Activated CD4-positive, alpha-beta T cell treated with anti-CD3 and anti-CD28 coated beads for 36 hours (primary cell): ENCODE measurements at places on chromosomes 4 and X. TPM values are rescaled to one million over a fixed set of nuclear protein-coding genes. Genes with fewer than 3 reads are reported as not detected.

GRCh38 chr4:154738426-154738825, 5.4 kb upstream of the LRAT start:
- DNase-seq: no peak

DNA sequence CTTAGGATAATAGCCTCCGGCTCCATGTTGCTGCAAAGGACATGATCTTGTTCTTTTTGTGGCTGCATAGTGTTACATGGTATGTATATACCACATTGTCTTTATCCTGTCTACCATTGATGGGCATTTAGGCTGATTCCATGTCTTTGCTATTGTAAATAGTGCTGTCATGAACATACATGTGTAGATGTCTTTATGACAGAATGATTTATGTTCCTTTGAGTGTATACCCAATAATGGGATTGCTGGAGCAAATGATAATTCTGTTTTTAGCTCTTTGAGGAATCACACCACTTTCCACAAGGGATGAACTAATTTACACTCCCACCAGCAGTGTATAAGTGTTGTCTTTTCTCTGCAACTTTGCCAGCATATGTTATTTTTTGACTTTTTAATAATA, 4.6 kb downstream of the RAB33B start:
- no peak for DNase-seq

- DNase-seq: no peak
Observed at GRCh38 chr4:95050980-95051701, 293.4 kb downstream of the BMPR1B start.

PABPC1L2A gene
- not detected for total RNA-seq

NPFFR2 gene
- total RNA-seq: not detected

PTTG2 gene
- not detected for total RNA-seq

NAP1L3 gene
- total RNA-seq: 2.2 TPM

CLDN22 gene
- not detected for total RNA-seq

GATA1 gene
- total RNA-seq: not detected

XK gene
- total RNA-seq: not detected

GRCh38 chr4:5887361-5888221, 5.3 kb downstream of the CRMP1 start:
- DNase-seq: no peak

DNA sequence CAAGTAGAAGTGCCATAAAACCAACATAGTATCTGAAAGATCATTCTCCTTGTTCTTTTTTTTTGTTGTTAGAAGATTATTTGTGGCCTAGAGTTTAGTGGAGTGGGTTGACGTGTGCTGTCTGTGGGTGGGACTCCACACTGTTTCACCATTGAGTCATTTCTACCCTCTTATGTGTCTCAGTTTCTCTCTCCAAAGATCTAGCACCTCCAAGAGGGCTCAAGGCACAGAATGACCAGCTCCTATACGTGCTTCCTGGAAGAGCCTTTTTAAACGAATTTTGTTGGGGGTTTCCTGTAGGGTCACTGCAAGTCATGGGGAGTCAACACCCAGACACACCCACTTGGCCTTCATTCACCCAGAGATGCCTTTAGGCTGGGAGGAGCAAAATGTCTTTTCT, 150.1 kb downstream of the KLF8 start:
- DNase-seq: peak; percentile 29

DNA sequence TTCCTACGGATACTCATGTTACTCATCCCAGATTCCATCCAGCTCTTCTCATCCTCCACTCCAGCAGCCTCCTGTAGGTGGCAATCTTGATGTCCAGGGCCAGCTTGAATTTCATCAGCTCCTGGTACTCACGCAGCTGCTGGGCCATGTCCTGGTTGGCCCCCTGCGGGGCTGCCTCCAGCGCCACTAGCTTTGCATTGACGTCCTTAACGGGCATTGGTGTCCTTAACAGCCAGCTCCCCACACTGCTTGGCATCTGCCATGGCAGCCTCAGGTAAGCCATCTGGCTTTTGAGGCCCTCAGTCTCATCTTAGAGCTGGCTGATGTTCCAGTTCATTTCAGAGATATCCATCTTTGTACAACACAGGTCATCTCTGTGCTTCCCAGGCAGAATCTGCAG, 223.7 kb downstream of the FGF13 start:
- DNase-seq: no peak

GRCh38 chrX:39726771-39727170, 371.0 kb downstream of the BCOR start:
- no peak for DNase-seq

USP17L20 gene
- total RNA-seq: not detected

NCAPG gene
- total RNA-seq: 73.8 TPM

GRCh38 chr4:71186566-71187403, 152.0 kb upstream of the SLC4A4 start:
- peak; percentile 47 for DNase-seq

DNA sequence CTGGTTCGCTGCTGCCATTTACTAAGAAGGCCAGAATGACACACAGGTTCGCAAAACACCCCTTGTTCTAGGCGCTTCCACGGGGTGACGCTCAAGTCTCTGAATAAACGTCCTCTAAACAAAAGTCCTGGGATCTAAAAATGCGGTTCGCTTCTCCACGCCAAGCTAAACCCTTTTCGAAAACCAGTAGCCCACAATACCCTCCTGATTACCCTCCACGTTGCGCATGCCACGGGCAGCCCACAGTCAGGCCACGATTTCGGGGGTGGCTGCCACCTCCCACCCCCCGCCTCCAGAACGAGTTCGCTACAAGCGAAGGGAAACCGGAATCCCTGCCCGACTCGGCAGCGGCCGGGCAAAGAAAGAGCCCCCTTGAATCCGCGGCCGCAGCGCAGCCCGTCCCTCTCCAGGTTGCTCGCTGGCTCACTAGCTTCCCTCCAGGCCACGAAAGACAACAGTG, 423 bp downstream of the RPL39 start:
- DNase-seq: peak; percentile 53

- DNase-seq: no peak
Observed at GRCh38 chr4:177100307-177100706, 209.4 kb upstream of the NEIL3 start.

GRCh38 chr4:179492260-179493080, 2050.2 kb upstream of the AGA start:
- no peak for DNase-seq

DNA sequence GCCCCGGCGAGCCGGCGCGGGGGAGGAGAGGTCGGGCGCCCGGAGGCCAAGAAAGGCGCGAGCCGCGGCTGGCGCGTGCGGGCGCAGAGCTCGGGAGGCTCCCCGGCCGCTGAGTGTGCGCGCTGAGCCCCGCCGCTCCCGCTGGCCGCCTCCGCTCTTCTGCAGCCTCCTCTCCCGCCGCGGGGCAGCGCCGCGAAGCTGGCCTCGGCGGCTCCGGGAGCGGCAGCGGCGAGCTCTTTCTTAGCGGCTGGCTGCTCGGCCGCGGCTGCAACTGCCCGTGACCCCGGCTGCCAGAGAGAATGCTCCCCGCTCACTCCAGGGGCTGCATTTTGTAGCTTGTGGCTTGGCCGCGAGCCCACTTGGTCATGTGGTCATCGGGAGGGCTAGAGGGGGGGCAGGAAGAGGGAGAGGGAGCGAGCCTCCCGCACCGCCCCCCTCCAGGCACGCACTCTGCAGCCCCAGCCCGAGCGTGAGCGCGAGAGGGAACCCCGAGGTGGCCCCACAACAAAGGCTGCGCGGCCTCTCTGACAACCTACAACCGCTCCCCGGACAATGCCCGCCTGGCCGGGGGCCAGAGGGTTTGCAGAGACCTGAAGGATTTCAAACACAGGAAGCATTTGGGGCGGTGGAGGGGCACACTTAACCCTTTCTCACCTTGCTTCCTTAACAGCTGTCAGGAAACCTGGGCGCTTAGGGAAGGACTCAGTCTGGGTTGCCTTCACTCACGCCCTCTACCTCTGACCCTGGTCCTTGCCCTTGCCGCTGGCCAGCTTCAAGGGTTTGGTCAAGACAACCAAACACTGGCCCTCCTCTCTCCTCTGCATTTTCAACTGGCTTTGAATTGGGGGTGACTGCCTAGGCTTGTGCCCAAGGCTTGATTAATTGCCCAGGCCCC, at the start of gene APLN:
TSS of gene APLN (minus strand) at position 305 of the 895 bp plus-strand sequence. CDS start 326 bp downstream, outside the sequence.
- peak; percentile 34 for DNase-seq

DNA sequence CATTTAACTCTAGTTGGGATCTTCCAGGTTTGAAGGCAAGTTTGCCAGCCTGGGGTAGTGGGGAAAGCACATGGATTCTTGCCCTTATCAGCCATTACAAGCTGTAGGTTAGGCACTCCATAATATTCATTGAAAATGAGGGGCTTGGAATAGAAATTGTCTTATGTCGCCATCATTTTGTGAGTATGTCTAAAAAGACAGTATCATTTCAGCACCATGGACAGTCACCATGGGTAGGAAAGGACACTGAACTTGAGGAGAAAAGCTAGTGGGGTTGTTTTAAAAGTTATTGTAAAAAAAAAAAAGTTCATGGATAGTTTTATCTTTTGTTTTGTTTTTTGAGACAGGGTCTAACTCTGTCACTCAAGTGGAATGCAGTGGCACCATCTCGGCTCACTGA, 356.1 kb downstream of the HNRNPD start:
- no peak for DNase-seq
